ENCODE measurements at places on chromosomes 12 and 14.
A peak's percentile ranks its signal among the peaks of the same experiment; 100 is the strongest.

DNA sequence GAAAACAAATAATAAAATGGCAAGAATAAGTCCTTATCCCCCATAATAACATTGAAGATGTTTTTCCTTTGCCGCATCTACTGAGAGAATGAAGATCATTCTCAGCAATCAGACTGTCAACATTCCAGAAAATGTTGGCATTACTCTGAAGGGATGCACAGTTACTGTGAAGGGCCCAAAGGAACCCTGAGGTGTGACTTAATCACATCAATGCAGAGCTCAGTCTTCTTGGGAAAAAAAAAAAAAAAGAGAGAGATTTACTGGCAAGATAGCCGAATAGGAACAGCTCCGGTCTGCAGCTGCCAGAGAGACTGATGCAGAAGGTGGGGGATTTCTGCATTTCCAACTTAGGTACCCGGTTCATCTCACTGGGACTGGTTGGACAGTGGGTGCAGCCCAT lies 41.3 kb upstream of the OR6J1 start:
- DNase-seq = no peak

DNA sequence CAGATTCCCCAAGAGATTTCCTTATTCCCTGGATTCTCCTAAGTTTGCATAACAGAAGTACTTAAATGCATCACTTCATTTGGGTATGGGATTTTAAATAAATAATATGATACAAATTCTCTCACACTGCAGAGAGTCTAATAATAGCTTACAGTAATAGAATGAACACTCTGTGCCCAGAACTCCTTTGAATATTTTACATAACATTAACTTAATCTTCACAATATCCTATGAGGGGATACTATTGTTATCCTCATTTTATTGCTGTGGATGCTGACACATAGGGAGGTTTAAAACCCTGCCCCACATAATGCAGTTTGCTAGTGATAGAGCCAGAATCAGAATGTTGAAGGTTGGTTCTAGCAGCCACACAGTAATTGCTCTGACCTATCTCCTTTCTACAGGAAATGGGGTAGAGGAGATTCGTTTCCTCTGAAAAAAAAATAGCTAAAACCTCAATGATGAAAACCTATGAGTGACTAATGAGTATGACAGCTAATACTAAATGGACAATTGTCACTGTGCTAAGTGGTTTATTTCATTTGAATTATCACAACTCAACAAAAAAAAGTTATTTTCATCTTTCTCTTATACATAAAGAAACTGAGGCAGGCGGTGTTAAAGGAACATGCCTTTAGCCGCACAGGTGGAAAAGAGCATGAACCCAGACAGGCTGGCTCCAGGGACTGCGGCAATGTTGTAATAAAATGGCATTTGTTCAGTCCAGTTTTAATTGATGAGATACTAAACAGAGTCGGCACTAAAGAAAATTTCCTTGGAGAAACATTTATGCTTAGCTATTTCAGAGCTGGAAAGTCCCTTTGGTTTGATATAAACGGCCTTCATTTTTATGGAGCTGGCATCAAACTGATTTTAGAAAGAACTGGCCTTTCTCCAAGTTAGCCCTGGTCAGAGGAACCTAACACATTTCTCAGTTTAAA lies 880.9 kb downstream of the NRXN3 start:
- no peak for DNase-seq

- no peak for DNase-seq
Observed at GRCh38 chr14:85250414-85251189, 279.3 kb upstream of the FLRT2 start.

DNA sequence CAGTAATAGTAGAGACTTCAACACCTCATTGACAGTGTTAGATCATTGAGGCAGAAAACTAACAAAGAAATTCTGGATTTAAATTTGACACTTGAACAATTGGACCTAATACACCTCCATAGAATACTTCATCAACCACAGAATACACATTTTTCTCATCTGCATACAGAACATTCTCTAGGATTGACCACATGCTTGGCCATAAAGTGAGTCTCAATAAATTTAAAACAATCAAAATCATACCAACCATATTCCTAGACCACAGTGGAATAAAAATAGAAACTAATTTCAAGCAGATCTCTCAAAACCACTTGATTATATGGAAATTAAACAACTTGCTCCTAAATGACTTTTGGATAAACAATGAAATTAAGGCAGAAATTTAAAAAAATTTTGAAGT lies 82.3 kb downstream of the SLC38A4 start:
- DNase-seq = no peak

DNA sequence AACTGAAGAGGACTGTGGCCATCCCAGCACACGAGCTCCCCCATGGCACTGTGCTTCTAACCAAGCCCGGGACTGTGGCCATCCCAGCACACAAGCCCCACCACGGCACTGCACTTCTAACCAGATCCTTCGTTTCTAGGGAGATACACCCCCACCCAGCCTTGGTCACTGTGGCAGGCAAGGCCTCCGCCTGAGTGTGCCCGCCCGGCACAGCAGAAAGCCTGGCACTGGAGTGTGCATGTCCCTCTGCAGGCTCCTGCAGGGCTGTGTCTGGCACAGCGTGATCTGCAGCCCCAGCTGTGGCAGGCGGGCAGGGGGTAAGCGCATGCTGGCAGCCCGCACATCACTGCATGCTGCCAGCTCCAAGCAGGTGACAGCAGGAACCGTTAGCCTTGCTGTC lies 49.8 kb downstream of the CCDC85C start:
- no peak for DNase-seq

- DNase-seq = no peak
Observed at GRCh38 chr14:66752109-66752508, 244.2 kb downstream of the GPHN start.

- no peak for DNase-seq
Observed at GRCh38 chr14:104682107-104682593, 7.3 kb upstream of the INF2 start.

DNA sequence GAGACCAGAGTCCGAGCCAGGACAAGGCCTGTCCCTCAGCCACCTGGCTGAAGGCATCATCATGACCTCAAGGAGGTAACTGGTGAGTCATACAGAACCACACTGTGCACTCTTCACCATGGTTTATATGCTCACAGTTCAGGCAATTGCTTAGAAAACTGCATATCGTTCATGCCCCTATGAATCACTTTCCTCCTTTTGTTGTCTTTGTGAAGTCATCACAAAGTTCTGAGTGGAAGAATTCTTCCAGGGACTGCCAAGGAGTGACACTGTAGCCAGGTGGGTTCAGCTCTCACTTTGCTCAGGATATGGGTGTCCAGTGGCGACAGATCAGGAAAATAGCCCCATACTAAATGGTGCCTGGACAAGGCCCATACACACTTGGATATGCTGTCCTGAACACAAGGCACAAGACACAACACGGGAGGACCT lies 92.5 kb downstream of the DPF3 start:
- no peak for DNase-seq

DNA sequence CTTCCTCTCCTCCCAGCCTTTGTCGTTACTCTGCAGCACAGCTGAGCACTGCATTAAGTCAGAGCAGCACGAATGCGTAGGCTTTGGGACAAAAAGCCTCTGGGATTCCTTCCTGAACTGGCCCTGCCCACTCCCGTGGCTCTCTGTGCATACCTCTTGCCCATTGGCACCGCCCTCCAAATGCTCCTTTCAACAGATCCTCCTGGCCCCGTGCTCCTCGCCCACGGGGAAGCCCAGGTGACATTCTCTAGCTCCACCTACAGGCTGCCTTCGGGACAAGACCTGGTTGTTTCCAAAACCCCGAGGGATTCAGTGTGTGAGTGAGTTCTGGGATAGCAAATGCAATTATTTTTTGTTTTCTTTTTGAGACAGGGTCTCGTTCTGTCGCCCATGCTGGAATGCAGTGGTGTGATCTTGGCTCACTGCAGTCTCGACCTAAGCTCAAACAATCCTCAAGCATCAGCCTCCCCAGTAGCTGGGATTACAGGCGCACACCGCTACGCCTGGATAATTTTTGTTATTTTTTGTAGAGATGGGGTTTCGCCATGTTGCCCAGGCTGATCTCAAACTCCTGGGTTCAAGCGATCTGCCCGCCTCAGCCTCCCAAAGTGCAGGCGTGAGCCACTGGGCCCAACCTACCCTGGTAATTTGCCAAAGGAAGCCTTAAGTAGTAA lies 17.9 kb upstream of the TDRD9 start:
- peak; percentile 59 for DNase-seq

GRCh38 chr14:88025313-88025712 lies 20.4 kb downstream of the GPR65 start:
- no peak for DNase-seq

GRCh38 chr14:101219896-101220703 lies 316.6 kb upstream of the RTL1 start:
- no peak for DNase-seq

DNA sequence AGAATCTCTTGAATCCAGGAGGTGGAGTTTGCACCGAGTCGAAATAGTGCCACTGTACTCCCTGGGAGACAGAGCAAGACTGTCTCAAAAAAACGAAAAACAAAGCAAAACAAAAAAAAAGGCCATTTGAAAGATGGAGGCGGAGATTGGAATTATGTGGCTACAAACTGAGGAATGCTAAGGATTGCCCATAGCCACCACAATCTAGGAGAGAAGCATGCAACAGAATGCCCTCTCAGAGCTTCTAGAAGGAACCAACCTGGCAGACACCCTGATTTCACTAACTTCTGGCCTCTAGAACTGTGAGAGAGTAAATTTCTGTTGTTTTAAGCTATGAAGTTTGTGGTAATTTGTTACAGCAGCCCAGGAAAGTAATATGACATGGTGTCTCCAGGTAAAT lies 50.1 kb upstream of the LIMA1 start:
- DNase-seq = no peak

DNA sequence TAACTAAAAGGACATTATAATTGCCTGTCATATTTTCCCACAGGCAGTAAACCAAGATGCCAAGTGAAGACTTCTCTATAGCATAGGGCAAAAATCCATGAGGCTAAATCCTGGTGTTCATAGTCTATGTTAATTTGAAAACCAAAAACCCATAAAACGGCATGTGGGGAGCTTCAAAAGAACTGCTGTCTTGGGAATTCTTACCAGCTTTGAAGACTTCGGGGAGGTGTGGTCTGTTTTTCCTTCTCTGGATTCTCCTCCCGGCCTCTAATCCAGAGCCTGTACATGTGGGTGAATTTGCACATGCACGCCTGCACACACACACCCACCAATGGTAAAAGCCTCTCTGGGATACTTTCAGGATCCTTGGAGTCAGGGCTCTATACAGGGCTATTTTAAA lies 61.9 kb upstream of the IFNG-AS1 start:
- no peak for DNase-seq

DNA sequence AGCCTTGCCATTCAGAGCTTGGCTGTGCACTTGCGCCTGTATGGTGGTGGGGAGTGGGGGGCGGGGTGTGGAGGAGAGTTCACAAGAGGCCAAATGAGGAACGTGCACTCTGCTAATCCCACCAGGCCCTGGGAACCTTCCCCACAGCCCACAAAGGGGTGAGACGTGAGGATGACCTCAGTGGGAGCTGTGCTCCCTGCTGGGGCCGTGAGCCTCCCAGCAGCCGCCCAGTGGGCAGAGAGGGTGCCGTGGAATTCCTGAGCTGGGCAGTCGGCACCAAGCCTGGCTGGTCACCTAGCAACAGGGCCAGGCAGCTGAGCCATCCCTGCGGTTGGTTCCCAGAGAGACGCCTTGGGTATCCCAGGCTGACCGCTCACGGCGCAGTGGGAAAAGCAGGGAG lies 53.7 kb downstream of the CCNK start:
- no peak for DNase-seq

GRCh38 chr12:88418856-88419497 lies 161.3 kb downstream of the KITLG start:
- DNase-seq = no peak

GRCh38 chr12:8953773-8954402 lies 4.4 kb upstream of the M6PR start:
- DNase-seq = no peak

DNA sequence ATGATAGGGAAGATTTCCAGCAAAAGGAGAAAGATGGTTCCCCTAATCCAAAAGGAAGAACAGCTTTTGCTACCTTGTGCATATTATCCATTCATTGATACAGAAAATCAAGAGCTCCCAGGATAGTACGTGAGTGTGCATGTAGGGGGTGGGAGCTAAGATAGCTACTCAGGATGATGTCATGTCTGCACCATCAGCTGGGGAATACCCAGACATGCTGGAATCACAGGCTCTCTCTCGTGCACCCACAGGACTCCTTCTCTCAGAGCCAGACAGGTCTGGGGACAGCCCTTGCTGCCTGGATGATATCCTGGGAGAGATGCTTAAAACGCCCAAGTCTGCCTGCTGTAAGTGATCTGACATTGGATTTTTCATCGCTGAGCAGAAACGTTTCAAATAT lies 38.9 kb downstream of the FOXN3 start:
- no peak for DNase-seq

DNA sequence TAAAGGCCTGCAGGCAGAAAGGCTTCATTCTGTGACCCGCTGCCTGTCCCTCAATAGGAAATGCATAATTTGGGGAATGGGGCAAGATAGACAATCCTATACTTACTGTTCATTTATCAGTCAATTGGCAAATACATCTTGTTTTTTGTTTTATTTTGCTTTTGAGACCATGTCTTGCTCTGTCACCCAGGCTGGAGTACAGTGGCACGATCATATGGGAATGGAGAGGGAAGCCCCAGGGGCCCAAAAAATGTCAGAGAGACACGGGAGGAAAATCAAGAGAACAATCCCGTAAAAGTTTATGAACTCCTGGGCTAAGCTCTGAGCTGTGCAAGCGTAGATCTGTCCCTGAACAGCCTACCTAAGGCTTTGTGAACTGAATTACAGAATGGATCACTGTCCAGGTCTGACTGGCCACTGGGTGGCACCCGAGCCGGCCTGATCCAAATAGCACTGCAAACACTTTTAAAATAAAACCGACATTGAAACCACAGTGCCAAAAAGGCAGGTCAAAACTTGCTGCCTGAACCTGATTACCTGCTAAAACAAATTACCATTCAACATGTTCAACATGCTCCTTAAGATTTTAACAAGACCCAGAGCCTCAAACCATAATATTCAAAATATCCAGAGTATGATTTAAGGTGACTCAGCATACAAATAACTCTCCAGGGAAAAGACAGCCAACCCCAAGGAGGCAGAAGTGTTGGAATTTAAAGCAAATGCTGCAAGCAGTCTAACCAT lies 11.8 kb downstream of the COPS7A start:
- DNase-seq = no peak

GRCh38 chr14:92456215-92457015 lies 57.2 kb upstream of the RIN3 start:
- no peak for DNase-seq

- DNase-seq = no peak
Observed at GRCh38 chr12:95943330-95943842, at the start of gene AMDHD1. Gene AMDHD1, plus strand, starts transcription at chr12:95943331. Its CDS starts 68 bp downstream, at chr12:95943399.

Data from NCI-H524 treated with DMSO at 0.1 percent for 48 hours (cell line).